ENCODE measurements at places on chromosomes 13 and 19. TPM values are rescaled to one million over a fixed set of nuclear protein-coding genes. Genes with fewer than 3 reads are reported as not detected.

Gene AZU1
- 2.3 TPM for total RNA-seq

DNA sequence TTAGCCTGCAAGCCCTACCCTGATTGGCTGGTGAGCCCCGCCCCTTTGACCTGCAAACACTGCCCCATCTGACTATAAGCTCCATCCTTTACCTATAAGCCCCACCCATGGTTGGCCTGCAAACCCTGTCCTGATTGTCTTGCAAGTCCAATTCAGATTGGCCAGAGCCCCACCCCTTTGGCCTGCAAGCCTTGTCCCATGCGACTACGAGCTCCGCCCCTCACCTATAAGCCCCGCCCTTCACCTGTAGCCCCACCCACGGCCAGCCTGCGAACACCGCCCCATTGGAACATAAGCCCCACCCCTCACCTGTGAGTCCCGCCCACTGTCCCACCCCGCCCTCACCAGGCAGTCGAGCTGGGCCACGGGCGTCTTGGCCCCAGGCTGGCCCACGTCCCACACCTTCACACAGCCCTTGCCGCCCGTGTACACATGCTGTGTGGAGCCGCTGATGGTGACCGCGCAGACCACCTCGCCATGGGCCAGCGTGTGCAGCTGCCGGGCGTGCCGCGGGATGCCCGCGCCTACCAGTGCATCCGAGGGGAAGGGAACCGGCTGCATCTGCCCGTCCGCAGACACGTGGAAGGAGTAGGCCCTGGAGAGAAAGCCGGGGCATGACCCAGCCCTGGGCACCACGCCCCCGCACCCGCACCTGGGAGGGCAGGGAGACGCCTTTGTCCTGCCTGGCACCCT lies 22.9 kb downstream of the TLE2 start:
- DNase-seq, result no peak

GRCh38 chr19:46759817-46760333 lies 13.6 kb upstream of the STRN4 start:
- no peak for DNase-seq

DNA sequence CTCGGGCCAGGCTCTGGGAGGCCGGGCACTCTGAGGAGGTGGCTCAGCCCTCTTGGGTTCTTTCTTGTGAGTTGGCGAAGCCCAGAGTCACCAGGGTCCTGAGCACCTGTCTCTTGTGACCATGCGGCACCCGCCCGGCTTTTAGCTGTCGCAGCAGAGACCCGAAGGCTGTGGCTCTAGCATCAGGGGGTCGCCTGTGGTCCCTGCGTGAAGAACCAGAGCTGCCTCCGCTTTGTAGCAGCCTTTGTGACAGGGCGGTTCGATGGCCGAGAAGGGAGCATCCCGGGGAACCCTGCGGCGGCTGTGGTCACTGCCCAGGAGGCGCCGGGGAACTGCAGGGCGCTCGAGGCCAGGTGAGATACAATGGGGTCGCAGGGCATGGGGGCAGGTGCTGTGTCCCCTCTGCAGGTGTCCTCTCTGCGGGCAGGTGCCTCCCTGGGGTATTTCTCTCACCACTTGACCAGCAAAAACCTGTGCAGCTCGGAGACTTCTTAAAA lies 10.4 kb downstream of the MCF2L start:
- no peak for DNase-seq

Gene C5AR2
- total RNA-seq, result 5.2 TPM

DNA sequence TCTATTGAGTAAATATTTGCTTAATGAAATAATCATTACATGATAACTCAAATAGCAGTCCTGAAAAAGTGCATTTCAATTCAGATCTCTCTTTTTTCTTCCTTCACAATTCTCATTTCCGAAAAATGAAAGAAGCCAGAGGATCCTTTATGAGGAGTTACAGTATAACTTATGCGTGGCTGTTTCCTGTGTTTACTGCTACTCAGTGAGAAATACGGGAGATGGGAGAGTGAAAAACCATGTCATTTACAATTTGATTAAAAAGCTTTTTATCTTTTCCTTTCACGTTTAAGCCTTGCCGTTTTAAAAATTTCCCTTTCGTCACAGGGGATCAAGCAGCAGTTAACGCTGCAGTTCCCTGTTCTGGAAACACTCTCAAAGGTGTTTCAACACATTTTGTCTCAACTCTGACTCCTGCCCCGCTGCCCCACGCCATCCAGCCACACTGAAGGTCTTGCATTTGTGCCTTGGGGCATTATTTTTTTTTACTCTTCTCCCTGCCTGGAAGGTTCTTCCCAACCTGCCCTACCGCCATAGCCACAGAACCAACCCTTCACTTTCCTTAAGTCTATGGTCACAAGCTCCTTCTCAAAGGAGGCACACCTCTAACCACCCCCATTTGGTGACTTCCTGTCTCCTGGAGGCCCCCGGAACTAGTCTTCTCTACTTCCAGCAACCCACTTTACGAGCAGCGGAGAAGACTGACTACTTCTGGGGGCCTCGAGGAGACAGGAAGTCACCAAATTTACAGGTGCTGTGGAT lies 17.0 kb downstream of the KL start:
- peak; percentile 31 for DNase-seq

GRCh38 chr13:104565888-104566287 lies 1499.7 kb upstream of the SLC10A2 start:
- DNase-seq, result no peak

Gene CGB5
- not detected for total RNA-seq

Gene UNC13A
- 0.33 TPM for total RNA-seq

Gene CYP2F1
- total RNA-seq, result not detected

DNA sequence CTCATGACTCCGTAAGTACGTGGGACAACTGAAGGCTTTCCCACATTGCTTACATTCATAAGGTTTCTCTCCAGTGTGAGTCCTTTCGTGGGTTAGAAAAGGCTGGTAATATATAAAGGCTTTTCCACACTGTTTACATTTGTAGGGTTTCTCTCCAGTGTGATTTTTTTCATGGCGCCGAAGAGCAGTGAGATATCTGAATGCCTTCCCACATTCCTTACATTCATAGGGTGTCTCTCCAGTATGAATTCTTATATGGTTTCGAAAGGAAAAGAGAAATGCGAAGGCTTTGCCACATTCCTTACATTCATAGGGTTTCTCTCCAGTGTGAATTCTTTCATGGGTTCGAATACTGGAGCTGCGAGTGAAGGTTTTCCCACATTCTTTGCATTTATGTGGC lies 29.5 kb downstream of the ZNF490 start:
- DNase-seq, result no peak

GRCh38 chr13:34810996-34811395 lies 131.1 kb upstream of the NBEA start:
- DNase-seq, result no peak

- no peak for DNase-seq
These were observed 1.5 kb upstream of the ARGLU1 start for GRCh38 chr13:106569233-106570095.

Gene F10
- total RNA-seq, result 10.5 TPM

DNA sequence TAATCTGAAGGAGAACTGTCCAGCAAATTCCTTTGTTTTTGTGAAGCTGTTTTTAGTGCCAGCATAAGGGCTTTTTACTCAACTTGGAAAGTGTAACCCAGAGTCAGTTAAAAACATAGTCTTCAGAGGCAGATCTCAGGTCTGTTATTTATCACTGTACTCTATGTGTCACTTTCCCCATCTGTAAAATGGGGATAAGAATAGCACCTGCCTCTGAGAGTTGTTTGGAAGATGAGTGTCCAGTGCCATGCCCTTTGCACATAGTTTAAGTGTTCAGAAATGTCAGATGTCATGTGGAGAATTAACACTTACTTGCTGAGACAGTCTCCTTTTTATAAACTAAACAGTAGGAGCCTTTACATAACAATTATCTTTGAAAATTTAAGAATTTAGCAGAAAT lies 27.9 kb downstream of the USPL1 start:
- no peak for DNase-seq

Gene WDR88
- not detected for total RNA-seq

GRCh38 chr13:48570216-48570828 lies 37.4 kb upstream of the RCBTB2 start:
- DNase-seq, result peak; percentile 79

Gene PEAK3
- 2.4 TPM for total RNA-seq

DNA sequence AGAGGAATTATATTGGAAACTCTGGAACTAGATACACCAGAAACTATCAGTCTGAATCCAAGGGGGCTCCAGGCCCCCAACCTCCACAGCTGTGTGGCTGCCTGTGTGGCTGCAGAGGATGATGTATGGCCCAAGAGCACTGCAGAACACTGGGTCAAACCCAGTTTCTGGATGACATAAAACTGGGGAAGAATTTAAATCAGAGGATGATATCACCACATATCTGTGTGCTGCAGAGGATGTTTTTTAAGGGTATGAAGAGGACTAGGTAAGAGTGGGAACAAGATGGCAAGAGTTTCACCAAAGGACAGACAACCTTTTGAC lies 226.4 kb downstream of the SUCLA2 start:
- no peak for DNase-seq

- peak; percentile 51 for DNase-seq
These were observed 59.2 kb downstream of the MLLT1 start for GRCh38 chr19:6220385-6221191.

DNA sequence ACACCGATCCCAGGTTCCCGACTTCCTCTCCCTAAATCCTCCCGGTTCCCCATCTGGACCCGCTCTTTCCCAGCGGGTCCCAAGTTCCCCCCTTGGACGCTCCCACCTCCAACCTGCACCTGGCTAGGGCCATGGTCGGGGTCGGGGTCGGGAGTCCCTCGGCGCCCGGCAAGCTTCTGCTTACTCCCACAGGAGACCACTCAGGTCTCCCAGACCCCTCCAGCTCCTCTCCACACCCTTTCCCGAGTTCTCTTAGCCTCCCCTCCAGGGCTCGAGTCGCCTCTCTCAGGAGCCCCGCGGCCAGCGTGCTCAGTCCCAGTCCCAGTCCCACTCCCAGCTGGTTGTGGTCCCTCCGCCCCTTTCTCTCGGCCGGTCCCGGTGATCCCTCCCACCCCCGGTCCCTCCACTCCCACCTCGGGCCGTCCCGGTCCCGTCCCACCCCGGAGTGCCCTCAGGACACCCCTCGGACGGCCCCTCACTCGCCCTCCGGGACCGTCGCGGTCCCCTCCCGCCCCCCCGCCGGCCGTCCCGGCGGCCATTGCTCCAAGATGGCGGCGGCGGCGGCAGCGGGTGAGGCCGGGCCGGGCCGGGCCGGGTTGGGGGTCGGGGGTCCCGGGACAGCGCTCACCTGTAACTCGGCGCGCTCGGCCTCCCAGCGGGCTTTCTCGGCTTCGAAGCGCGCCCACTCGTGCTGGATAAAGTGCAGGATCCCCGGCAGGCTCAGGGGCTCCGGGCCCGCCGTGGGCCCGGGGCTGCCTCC lies at the start of gene FKRP:
Gene FKRP (plus strand): TSS at position 537 of the 760 bp plus-strand sequence. CDS start 9,394 bp downstream, outside the sequence.
- peak; percentile 89 for DNase-seq

DNA sequence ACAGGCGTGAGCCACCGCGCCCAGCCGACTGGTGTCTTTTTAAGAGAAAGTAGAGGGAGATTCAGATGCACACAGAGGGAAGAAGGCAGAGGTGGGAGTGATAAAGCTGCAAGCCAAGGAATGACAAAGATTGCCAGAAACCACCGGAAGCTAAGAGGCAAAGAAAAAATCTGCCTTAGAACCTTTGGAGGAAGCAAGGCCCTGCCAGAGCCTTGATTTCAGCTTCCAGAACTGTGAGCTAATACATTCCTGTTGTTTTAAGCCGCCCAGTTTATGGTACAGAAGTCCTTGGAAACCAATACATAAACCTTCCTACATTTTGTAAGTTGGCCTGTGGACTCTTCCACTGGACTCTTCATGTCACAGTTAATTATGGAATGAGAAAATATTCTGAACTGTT lies 71.7 kb upstream of the SOX21 start:
- no peak for DNase-seq

Gene POGLUT2
- total RNA-seq, result 1.9 TPM

GRCh38 chr19:34926685-34927375 lies at the start of gene ZNF30:
ZNF30 (plus strand) TSS chr19:34926903; CDS start chr19:34929948, 3,045 bp downstream.
- DNase-seq, result peak; percentile 97

Gene ZNF429
- 20.3 TPM for total RNA-seq

GRCh38 chr13:38755793-38756192 lies 68.9 kb downstream of the FREM2 start:
- no peak for DNase-seq

- no peak for DNase-seq
These were observed 304 bp downstream of the EVI5L start for GRCh38 chr19:7830272-7830771.

All from upper lobe of left lung (tissue), 6 donors.